ENCODE measurements at places on chromosomes 5 and 9. TPM values are rescaled to one million over a fixed set of nuclear protein-coding genes. Genes with fewer than 3 reads are reported as not detected.

F2R gene
- 7.4 TPM for total RNA-seq

GRCh38 chr9:38254151-38254550 lies 138.4 kb upstream of the ALDH1B1 start:
- no peak for DNase-seq

DNA sequence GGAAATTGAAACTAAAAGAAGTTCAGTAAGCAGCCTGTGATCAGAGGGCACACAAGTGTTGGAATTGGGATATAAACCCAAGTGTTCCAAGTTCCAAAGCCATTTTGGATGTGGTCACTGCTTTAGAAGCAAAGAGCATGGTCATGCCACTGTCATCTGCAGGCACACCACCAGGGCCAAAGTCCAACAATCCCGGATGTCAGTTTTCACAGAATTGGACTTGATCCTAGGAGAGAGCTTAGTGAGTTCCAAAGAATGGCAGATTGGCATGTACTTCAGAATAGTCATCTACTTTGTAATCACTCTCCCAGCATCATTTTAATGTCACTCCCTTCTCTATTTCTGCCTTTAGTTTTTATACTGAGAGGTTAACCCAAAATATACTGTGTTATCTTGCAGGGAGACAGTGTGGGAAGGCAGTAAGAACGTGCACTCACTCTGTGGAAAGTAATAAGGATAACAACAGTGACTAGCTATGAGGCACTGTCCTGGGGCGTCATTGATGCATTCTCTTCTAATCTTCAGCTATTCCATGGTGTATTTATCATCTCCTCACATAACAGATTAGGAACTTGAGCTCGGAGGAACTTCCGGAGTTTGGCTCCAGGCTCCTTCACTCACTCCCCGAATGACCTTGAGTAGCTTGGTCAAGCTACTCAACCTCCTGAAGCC lies 388.0 kb downstream of the ACTL7B start:
- no peak for DNase-seq

DNA sequence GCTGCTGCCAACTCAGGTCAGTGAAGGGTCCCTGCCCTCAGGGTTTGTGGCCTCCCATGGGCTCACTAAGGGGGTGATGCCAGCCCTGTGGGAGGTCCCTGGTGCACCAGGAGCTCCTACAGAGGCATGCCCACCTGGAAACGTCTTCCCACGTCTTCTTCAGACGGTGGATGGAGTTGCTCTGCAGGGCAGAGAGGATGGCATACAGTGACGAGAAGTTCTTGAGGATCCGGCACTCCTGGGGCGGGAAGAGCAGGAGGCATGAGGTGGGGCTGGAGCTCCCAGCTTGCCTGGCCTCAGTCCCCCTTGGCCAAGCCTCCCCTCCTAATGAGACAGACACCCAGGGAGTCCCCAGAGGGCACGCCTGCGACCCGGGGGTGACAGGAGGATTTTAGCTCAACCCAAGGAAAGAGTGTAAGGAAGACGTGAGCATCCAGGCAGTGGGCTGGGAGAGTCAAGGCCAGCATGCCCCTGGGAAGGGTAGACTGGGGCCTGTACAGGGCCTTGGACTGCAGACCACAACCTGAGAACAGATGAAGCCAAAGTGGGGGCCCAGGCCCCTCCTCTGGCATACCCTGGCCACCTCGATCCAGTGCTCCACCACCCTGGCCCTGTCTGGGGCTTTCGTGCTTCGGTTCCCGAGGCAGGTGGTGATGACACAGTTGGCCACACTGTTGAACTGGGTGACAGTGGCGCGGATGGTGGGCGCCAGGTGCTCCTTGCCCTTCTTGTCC lies 14.4 kb downstream of the RALGDS start:
- no peak for DNase-seq

- no peak for DNase-seq
Measured at GRCh38 chr9:135216236-135216635, 128.8 kb downstream of the OLFM1 start.

DNA sequence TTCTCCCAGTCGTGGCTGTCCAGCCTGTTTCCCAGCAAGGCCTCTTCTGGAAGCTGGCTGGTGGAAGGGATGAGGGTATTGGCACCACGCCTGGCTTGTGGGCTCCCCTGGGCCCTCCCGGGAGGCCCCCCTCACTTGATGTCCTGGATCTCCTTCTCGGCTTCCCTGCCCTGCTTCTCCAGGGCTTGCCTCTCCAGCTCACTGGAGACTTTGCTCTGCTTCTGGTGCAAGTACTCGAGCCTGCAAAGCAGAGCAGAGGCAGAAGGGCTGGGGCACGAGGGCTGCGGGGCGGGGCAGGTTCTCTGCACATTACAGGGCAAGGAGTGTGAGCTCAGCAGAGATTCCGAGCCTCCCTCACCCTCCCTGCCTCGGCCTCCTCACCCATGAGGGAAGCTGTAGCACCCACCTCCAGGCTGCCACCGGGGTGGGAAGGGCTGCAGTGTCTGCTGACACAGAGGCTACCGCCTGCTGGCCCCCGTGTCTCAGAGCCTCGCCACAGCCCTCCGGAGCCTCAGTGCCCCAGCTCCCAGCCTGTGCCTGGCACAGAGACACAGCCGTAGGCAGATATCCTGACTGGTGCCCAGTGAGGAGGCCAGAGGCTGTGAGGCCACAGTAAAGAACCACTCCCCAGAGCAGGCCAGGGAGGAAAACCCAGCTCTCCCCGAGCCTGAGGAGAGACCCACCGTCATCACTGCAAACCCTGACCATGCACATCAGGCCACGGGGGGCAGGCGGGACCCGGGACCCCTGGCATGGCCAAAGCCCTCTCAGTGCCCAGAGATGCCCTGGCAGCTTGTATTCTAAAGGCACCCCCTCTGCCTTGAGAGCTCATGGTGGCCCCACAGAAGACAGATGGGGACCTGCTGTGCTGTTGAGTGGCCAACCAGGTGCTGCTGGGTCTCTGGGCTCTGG lies 7.2 kb downstream of the SNAPC4 start:
- no peak for DNase-seq

GRCh38 chr9:71937070-71937625 lies 25.7 kb downstream of the C9orf85 start:
- no peak for DNase-seq

DNA sequence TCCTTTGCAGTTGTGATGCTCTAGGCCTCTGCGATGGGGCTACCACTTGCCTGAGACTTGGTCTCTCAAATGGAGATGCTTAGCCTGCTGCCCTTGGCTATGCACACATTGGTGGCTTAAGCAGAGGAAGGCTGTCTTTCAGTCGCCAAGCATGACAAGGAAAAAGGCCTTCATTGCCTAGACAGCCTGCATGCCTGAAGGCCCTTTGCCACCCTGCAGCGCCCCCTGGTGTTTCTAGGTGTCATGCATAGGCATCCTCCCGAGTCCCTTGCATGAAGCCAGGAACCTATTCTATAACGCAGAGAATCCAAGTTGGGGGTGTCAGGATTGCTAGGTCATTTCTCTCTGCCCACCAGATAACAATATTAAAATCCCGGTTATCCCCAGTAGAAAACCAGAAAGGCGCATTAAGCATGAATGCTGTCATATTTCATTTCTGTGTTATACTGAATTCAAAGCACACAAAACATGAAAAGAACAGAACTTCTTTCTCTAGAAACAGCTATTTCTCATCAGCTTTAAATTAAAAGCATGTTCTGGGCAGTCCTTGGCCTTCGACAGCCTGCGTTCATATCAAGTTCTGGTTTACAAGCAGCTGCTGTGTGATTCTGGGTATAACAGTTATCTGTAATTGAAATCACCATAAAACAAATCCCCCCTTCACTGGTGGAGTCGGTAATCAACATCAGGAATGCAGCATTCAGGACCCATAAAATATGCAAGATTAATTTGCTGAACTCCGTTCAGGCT lies 59.7 kb upstream of the TRPC7 start:
- DNase-seq, result no peak

- DNase-seq, result no peak
Measured at GRCh38 chr5:57601996-57602395, 119.4 kb upstream of the ACTBL2 start.

GRCh38 chr9:8206720-8207119 lies 407.1 kb upstream of the DMAC1 start:
- no peak for DNase-seq

COL5A1 gene
- total RNA-seq, result 0.13 TPM

Measured in GM12878 (cell line).